ENCODE measurements at places on chromosomes 11 and 22.

- DNase-seq = no peak
Measured at GRCh38 chr22:35630387-35630793, 13.3 kb upstream of the MB start.

DNA sequence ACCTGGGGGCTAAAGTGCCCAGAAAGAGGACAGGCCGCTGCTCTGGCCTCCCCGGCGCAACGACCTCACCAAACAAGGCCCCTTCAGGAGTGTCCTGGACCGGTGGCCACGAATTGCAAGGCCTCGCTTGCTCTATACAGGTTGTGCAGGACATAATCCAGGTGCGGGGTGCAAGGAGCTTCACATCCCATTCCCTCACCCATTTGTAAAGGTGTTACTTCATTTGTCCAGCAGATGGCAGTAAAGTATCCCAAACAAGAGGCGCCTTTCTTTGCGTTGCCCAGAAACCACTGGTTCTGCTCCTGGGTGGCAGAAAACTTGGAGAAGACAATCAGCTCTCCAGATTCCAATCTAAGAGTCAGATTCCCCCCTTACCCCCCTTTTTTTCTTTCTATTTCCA lies 35.9 kb upstream of the PRDM11 start:
- peak; percentile 43 for DNase-seq

GRCh38 chr11:103936059-103936458 lies 100.4 kb upstream of the DDI1 start:
- DNase-seq = no peak

GRCh38 chr11:74449369-74449931 lies 17.9 kb downstream of the KCNE3 start:
- peak; percentile 54 for DNase-seq
